Endothelial cell (in vitro differentiated cells): ENCODE measurements at places on chromosomes 11 and 22. TPM values are rescaled to one million over a fixed set of nuclear protein-coding genes. Genes with fewer than 3 reads are reported as not detected.

The TOM1 gene
- 32.0 TPM for total RNA-seq

The MS4A6E gene
- not detected for total RNA-seq

The ZNF408 gene
- total RNA-seq, result 23.2 TPM

The UBQLN3 gene
- 1.1 TPM for total RNA-seq

The MS4A1 gene
- not detected for total RNA-seq

The PLAAT5 gene
- total RNA-seq, result 3.8 TPM

The LDHAL6A gene
- not detected for total RNA-seq
